ENCODE measurements at places on chromosomes 3 and 15.
A peak's percentile ranks its signal among the peaks of the same experiment; 100 is the strongest.

GRCh38 chr3:138908846-138909245 lies 38.1 kb downstream of the FOXL2 start:
- DNase-seq = no peak

GRCh38 chr15:49664716-49665115 lies 43.9 kb downstream of the DTWD1 start:
- DNase-seq = no peak

GRCh38 chr15:38651328-38652038 lies 86.9 kb upstream of the RASGRP1 start:
- DNase-seq = no peak

GRCh38 chr15:80478075-80478474 lies 73.9 kb downstream of the ARNT2 start:
- no peak for DNase-seq

DNA sequence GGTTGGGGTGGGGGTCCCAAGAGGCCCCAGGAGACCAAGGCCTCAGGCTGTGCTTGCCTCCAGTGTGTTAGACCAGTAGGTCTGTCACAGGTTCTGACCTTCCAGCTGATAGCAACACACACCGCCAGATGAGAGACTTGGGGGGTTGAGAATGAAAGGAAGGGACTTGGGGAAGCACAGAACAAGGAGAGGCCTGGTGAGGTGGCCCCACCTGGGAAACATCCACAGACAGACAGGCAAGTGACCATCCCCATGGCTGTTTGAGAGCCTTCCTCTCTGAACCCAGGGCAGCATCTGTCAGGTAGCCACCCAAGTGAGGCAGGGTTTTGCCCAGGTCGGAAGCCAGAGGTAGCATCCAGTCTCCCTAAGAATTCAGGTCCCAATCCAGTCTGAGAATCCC lies 35.0 kb upstream of the VPS8 start:
- DNase-seq = no peak

GRCh38 chr3:123339302-123339701 lies 109.6 kb downstream of the ADCY5 start:
- DNase-seq = no peak

DNA sequence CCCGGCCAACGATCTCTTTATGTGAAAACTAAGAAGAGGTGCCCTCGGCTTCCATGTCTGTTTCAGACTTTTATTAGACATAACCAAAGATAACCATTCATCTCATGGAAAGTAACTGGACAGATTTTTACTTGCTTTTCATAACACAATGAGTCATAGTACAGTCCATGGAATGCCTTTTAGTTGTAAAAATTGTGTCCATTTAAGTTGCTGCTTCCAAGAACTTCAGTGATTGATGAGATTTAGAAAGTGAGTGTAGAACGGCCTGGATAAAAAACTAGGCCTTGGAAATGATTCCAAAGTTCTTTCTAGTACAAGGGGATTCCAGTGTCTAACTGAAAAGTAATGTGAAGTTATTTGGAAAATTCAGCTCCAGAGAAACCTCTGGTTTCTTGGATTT lies 10.8 kb downstream of the EIF2AK4 start:
- no peak for DNase-seq

DNA sequence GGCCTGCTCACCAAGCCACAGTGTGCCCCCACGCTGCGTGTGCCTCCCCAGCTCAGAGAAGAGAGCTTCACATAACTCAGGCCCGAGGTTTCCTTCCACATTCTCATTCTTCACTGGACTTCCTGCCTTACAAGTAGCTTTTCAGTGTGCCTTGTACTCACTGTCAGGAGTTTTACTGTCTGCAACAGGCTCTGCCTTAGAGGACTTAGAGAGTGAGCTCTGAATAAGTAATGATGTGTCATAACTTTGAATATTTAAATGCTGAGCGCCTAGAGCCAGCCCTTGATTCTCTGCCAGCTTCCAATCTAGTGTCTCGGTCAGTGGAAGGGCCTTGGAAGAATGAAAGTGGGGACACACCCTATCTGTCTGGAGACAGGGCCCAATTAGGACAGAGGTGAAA lies 41.8 kb downstream of the ITGB5 start:
- DNase-seq = peak; percentile 85

DNA sequence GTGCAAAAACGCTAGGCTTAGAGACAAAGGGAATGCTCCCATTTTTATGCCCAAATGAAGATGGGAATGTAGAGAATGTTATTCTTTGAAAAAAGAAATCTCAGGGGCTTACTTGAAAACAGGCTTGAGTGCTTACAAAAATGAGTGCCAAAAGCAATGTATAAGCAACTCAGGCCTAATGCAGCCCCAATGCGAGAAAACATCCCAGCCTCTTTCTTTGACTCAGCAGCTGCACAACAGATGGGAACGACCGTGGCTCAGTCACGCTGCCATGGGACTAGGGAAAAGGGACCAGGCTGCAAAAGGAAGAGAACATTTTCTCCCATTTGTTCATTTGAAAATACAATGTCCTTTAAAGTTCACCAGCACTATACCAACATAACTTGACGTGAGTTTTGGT lies 246.4 kb upstream of the LRIG1 start:
- no peak for DNase-seq

DNA sequence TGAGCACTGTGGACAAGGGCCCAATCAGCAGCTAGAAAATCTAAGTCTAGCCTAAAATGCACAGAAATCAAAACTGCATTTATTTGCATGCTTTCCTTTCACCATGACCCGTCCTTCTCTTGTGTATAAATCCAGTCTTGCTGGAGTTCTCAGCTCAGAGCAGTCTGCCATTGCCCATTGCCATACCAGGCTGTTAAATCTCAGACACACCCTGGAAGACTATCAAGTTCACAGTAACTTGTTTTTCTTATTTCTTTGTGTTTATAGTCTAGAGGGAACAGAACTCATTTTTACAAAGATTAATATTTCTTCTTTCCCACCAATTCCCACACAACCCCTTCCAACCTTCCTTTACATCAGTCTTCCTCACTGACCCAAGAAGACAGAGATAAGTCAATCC lies 85.9 kb downstream of the COL8A1 start:
- no peak for DNase-seq

DNA sequence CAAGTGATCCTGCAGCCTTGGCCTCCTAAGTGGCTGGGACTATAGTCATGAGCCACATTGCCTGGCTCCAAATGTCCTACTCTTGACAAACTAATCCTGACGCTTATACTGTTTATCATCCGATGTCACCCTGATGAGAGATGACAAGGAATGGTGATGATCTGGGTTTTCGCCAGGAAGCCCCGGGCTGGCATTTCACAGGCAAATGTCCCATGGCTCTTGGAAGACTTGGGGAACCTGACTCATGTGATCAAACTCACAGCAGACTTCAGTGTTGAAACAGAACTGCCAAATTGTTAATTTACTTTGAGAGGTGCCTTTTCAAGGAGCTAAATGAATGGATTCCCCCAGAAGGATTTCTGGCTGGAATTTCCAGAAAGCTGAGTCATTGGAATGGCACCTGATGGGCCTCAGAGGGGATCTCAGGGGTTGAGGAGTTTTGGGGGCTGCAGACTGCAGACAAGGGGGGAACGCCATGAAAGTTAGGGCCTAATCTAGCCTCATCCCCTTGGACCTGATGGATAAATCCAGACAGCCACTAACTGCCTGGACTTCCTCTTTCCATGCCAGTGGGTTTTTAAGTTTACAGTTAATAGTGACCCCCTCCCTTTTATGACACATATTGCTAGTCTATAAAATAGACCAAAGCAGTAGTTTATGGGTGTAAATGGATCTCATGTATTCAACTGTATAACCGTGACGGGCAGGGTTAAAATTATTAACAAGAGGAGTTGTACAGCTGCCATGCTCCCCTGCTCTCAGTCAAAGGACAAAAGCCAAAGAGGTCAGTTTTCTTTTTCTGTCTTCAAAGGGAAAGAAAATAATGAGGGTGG lies 146.6 kb downstream of the CHSY1 start:
- DNase-seq = no peak

Measured in HS-27A (cell line).